Progenitor cell of endocrine pancreas (in vitro differentiated cells): ENCODE measurements at places on chromosomes 16 and 17. TPM values are rescaled to one million over a fixed set of nuclear protein-coding genes. Genes with fewer than 3 reads are reported as not detected.
A peak's percentile ranks its signal among the peaks of the same experiment; 100 is the strongest.

Gene BRCA1
- total RNA-seq: 27.7 and 34.2 TPM in 2 replicates

Gene GGT6
- total RNA-seq: not detected in 2 replicates

Gene FBF1
- 24.8 and 29.9 TPM in 2 replicates for total RNA-seq

Gene COA3
- 84.9 and 85.4 TPM in 2 replicates for total RNA-seq

Gene ABR
- 61.0 and 64.6 TPM in 2 replicates for total RNA-seq

Gene CBX2
- 106 and 111 TPM in 2 replicates for total RNA-seq

Gene KIF2B
- not detected in 2 replicates for total RNA-seq

Gene FBXO39
- not detected in 2 replicates for total RNA-seq

Gene TMIGD1
- total RNA-seq: not detected in 2 replicates

- H3K27me3 ChIP-seq: no peaks in the 10 kb centered on the region
- H3K4me1 ChIP-seq: peaks cover 39% of the 10 kb centered on the region
- no peak overlapping the region for H3K4me3 ChIP-seq
- no peak for DNase-seq
These were observed 51.5 kb downstream of the MPRIP start for GRCh38 chr17:17093764-17094163.

GRCh38 chr16:48246066-48246465 lies 1.3 kb downstream of the ABCC11 start:
- no peak for DNase-seq
- H3K36me3 ChIP-seq: no peaks in the 10 kb centered on the region
- H3K4me1 ChIP-seq: peaks cover 20% of the 10 kb centered on the region
- peak overlapping the region; percentile 8 for H3K4me3 ChIP-seq
- no peak overlapping the region for H3K27ac ChIP-seq

DNA sequence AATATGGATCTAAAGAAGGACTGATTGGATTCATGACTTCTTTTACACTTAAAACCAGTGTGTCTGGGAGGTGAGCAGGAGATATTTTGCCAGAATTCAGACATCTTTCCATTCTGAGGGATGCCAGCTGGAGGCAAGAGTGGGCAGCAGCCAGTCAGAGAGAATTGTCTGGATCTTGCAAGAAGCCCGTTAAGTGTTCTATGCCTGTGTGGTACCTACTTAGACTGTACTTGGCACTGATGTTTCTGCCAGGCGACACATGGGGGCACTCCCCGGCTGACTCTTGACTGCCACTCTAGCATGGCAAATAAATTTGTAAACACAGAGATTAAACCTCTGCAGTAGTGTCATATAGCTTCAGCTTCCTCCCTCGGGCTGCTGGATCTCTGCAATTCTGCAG lies 247.7 kb downstream of the UTP18 start:
- peaks cover 25% of the 10 kb centered on the region for H3K27me3 ChIP-seq
- no peak overlapping the region for H3K4me3 ChIP-seq
- no peak overlapping the region for H3K27ac ChIP-seq
- H3K4me1 ChIP-seq: no peaks in the 10 kb centered on the region
- DNase-seq: no peak
- no peaks in the 10 kb centered on the region for H3K36me3 ChIP-seq

GRCh38 chr16:12995721-12996372 lies 94.4 kb downstream of the SHISA9 start:
- H3K36me3 ChIP-seq: no peaks in the 10 kb centered on the region
- no peak overlapping the region for H3K27ac ChIP-seq

DNA sequence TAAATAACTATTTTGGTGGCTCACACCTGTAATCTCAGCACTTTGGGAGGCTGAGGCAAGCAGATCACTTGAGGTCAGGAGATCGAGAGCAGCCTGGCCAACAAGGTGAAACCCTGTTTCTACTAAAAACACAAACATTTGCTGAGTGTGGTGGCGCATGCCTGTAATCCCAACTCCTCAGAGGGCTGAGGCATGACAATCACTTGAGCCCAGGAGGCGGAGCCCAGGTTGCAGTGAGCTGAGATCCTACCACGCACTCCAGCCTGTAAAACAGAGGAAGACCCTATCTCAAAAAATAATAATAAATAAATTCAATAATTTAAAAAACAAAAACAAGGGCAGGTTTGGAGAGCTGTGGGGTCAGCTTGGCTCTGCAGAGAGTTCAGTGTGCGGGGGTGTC lies 5.7 kb upstream of the SLC4A1 start:
- H3K27me3 ChIP-seq: peaks cover 28% of the 10 kb centered on the region
- no peak for DNase-seq
- no peaks in the 10 kb centered on the region for H3K36me3 ChIP-seq
- peaks cover 7% of the 10 kb centered on the region for H3K4me1 ChIP-seq

GRCh38 chr17:77140878-77141767 lies at the start of gene SEC14L1:
SEC14L1 (plus strand) TSS chr17:77140969; CDS start chr17:77143597, 2,628 bp downstream.
- H3K36me3 ChIP-seq: peaks cover 1% of the 10 kb centered on the region
- peak within 1 kb of the TSS; percentile 77 for H3K27ac ChIP-seq
- H3K27me3 ChIP-seq: no peaks in the 10 kb centered on the region
- peaks cover 20% of the 10 kb centered on the region for H3K4me1 ChIP-seq
- peak; percentile 28 for DNase-seq

GRCh38 chr17:42522263-42522790 lies 13.7 kb upstream of the NAGLU start:
- no peak overlapping the region for H3K27ac ChIP-seq
- DNase-seq: no peak
- no peaks in the 10 kb centered on the region for H3K27me3 ChIP-seq
- peaks cover 25% of the 10 kb centered on the region for H3K36me3 ChIP-seq
- H3K4me3 ChIP-seq: no peak overlapping the region

DNA sequence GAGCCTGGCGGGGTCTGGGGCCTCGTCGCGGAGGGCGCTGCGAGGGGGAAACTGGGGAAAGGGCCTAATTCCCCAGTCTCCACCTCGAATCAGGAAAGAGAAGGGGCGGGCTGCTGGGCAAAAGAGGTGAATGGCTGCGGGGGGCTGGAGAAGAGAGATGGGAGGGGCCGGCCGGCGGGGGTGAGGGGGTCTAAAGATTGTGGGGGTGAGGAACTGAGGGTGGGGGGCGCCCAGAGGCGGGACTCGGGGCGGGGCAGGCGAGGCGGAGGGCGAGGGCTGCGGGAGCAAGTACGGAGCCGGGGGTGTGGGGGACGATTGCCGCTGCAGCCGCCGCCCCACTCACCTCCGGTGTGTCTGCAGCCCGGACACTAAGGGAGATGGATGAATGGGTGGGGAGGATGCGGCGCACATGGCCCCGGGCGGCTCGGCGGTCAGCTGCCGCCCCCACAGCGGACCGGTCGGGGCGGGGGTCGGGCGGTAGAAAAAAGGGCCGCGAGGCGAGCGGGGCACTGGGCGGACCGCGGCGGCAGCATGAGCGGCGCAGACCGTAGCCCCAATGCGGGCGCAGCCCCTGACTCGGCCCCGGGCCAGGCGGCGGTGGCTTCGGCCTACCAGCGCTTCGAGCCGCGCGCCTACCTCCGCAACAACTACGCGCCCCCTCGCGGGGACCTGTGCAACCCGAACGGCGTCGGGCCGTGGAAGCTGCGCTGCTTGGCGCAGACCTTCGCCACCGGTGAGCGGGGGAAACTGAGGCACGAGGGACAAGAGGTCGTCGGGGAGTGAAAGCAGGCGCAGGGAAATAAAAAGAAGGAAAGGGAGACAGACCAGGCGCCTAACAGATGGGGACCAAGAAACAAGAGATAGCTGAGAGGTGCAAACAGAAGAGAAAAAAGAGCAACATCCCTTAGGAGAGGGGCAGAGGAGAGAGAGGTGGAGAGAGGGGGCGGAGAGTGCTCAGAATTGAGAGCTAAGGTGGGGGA lies at the start of gene PNMT:
Gene PNMT, plus strand, starts transcription at position 509 of the 980 bp plus-strand sequence. Its CDS starts 23 bp downstream, at position 532.
- peaks cover 54% of the 10 kb centered on the region for H3K27me3 ChIP-seq
- H3K27ac ChIP-seq: no peak within 1 kb of the TSS
- H3K4me1 ChIP-seq: peaks cover 9% of the 10 kb centered on the region
- peak within 1 kb of the TSS; percentile 35 for H3K4me3 ChIP-seq

GRCh38 chr16:27566417-27566816 lies 16.5 kb downstream of the KATNIP start:
- no peaks in the 10 kb centered on the region for H3K36me3 ChIP-seq
- no peak for DNase-seq
- no peaks in the 10 kb centered on the region for H3K27me3 ChIP-seq
- H3K27ac ChIP-seq: no peak overlapping the region
- H3K4me1 ChIP-seq: peaks cover 3% of the 10 kb centered on the region

DNA sequence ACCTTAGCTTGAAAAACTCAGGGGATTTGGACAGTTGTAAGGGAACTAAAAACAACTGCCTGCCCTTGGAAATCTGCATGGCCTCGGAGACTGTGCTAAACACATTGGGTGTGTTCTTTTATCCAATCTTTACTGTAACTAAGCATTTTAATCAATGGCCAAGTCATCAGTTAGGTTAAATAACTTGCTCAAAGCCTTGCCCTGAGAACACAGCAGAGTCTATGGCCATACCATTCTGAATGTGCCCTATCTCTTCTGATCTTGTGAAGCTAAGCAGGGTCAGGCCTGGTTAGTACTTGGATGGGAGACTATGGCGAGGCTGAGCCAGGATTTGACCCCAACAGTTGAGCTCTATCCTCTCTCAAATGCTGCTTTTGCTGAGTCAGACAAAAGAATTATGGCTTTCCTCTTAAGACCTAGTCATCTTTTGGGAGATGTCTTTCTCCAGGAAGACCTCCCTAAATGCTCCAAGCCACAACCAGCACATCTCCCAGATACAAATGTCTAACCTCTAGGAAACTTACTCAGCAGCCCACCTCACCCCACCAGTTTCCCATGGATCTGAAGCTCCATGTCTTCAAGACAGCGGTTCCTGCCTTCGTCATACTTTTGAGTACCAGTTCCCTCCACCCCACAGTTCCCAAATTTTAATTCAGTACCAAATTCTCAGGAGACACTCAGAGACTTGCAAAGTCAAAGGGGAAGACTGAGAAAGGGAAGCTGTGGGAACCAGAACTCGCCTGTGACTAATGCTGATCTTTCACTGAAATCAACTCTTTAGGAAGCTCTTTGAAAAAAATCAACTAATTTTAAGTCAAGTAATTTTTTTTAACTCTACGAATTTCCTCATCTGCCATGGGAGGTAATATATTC lies 336.1 kb downstream of the MAF start:
- peaks cover under 1% of the 10 kb centered on the region for H3K27me3 ChIP-seq
- no peak overlapping the region for H3K4me3 ChIP-seq
- no peak overlapping the region for H3K27ac ChIP-seq
- H3K4me1 ChIP-seq: peaks cover 2% of the 10 kb centered on the region
- no peak for DNase-seq

DNA sequence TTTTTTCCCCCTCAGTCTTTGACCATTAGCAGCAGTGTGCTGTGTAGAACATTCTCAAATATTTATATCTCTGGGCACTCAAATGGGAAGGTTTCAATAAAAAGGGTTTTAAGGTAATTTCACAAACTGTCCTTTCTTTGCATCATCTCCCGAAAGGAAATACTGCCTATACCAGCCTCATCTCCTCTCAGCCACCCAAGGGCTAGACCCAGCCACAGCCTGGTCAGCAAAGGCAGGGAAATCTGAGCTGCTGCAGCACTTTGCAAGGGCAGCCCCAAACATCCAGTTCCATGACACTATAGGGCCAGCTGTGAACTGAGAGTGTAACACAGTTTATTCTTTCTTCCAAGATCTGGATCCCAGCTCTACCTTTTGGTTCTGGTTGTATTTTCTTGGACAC lies 28.9 kb downstream of the TMEM11 start:
- H3K4me1 ChIP-seq: peaks cover 3% of the 10 kb centered on the region
- DNase-seq: no peak
- H3K36me3 ChIP-seq: peaks cover 8% of the 10 kb centered on the region

GRCh38 chr16:49181791-49182518 lies 99.7 kb downstream of the CBLN1 start:
- peaks cover 32% of the 10 kb centered on the region for H3K27me3 ChIP-seq
- peaks cover 3% of the 10 kb centered on the region for H3K4me1 ChIP-seq
- no peak for DNase-seq
- no peak overlapping the region for H3K27ac ChIP-seq
